Left renal pelvis (tissue), 4 donors: ENCODE measurements at places on chromosomes 6 and 20. TPM values are rescaled to one million over a fixed set of nuclear protein-coding genes. Genes with fewer than 3 reads are reported as not detected.

Gene PKIG
- 47.3 TPM for polyA plus RNA-seq

DNA sequence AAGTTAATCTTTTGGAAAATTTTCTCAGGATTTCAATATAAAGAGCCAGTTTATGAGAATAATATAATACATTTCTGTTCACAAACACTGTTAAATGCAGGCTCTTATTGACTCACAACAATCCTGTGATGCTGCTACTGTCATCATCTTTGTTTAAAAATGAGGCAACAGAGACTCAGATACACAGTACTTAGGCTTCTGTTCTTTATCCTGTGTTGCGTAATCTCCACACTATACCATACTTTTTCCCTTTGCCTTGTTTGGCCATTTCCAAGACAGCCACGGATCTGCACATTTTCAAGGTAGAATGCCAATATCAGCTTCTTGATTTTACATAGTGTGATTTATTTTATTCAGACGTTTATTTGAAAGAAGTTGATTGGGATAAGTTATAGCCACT, 699.0 kb upstream of the CITED2 start:
- DNase-seq = no peak

Gene RGS17
- 3.4 TPM for polyA plus RNA-seq

GRCh38 chr20:12886618-12887363, 122.0 kb upstream of the SPTLC3 start:
- DNase-seq = no peak

GRCh38 chr20:7702141-7702540, 238.1 kb downstream of the HAO1 start:
- no peak for DNase-seq
